CD4-positive, alpha-beta T cell treated with Interleukin-2 at 100 ng/mL for 4 hours (primary cell): ENCODE measurements at places on chromosomes 5 and 9.

- no peak for DNase-seq
Measured at GRCh38 chr9:75065510-75065909, 22.4 kb downstream of the NMRK1 start.

GRCh38 chr9:3962496-3962895 is 337.4 kb downstream of the GLIS3 start:
- no peak for DNase-seq

GRCh38 chr9:121189660-121190059 is 12.0 kb downstream of the RAB14 start:
- no peak for DNase-seq

DNA sequence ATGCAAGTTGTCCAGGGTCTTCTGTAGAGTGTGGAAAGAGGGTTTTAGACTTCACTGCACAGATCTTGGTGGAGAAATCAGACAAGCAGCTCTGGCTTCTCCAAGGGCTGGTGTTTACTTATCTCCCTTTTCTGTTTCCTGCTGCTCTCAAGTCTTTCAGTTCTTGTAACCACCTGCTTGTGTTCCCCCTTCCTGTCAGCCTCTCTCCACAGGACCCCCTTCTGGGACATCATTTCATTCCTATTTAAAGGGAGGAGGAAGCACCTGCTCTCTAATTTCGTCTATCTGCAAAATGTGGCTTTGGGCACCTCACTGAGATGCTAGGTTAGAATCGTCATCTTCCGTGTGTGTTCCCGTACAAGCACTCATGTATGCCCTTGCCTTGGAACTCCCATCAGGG is 636.2 kb downstream of the MTRR start:
- DNase-seq = no peak

DNA sequence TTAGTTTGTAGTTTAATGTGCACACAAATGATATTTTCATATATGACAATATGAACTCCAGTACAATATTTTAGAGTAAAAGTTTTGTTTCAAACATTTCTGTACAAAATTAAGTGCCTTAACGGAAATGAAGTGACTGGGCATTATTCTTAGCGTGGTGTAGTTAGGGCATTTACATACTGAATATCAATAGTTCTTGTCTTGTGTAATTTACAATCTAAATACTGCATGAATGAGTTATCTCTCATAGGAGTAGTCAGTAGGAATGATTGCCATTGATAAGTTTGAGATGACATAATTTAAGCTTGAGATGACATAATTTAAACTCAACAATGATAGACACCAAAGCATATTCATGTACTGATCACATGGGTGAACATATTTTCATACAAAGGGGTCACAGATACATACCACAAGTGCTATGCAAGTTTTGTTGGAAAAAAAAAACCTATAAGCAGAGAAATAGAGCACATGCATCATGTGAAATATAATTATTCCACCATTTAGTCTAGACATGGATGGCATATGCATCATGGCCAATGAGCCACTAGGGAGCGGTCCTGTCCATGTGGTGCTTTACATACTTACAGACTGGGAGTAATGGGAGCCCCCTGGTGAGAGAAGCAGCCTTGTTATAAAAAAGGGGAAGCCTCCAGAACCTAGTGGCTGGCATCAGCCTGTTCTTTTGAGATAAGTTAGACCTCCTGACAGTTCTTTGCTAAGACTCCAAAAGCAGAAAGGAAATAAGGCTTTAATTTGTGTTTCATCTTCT is 1523.9 kb downstream of the MAT2B start:
- no peak for DNase-seq

- no peak for DNase-seq
Measured at GRCh38 chr9:105993116-105993854, 298.9 kb downstream of the TMEM38B start.

GRCh38 chr5:58074222-58074621 is 385.7 kb downstream of the PLK2 start:
- DNase-seq = no peak

- DNase-seq = no peak
Measured at GRCh38 chr5:113806250-113806649, 292.8 kb downstream of the YTHDC2 start.

- DNase-seq = no peak
Measured at GRCh38 chr9:109939698-109940342, 159.8 kb downstream of the PALM2AKAP2 start.

GRCh38 chr5:141208478-141208877 is at the start of gene PCDHB12:
Gene PCDHB12, plus strand, starts transcription at chr5:141208719. Its CDS starts 189 bp downstream, at chr5:141208908.
- no peak for DNase-seq

DNA sequence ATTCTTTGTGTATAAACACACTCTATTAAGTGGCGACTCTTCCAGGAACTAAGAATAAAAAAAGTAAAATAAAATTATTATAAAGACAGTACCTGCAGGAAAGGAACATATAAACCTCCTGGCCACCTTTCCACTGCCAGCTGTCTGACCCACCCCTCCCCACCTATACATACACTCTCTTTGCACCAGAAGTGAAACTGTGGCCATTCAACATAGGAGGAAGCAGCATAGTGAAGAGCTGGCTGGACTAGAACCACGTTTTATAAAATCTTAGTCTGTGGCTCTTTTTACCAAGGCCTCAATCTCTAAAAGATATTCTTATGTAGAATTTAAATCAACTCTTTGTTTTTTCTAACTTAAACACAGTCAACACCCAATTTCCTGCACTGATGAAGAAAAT is 289.6 kb downstream of the GABRB2 start:
- DNase-seq = no peak

- no peak for DNase-seq
Measured at GRCh38 chr5:28808967-28809810, 1770.8 kb upstream of the CDH9 start.

DNA sequence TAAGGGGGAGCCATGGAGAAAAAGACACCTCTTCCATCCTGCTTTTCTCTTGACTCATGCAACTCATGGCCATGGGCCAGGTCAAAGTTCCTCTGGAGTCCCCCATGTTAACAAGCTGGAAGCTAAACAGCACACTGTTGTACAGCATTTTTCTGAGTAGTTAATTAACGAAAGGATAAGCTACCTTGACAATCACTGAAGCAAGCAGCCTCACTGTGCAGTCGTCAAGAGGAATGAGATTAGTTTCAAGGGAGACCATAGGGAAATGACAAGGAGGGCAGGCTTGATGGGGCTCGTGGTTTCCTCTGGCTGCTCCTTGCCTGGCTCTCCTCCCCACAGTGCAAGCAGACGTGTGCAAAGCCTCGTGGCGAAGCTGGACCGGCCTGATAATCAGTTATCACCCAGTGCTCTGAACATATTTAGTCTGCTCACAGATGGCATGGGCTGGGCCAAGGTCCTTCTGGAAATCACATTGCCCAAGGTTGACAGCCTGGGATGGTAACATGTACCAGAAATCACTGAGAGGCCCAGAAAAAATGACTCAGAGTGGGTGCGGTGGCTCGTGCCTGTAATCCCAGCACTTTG is 209.5 kb downstream of the SLIT3 start:
- DNase-seq = no peak

- DNase-seq = no peak
Measured at GRCh38 chr5:96690861-96691260, 28.7 kb downstream of the CAST start.

GRCh38 chr5:30040488-30041118 is 1152.9 kb upstream of the CDH6 start:
- DNase-seq = no peak

- no peak for DNase-seq
Measured at GRCh38 chr5:167232675-167233311, 1058.7 kb upstream of the WWC1 start.

GRCh38 chr9:86257391-86257790 is 2.1 kb downstream of the C9orf153 start:
- no peak for DNase-seq

GRCh38 chr9:108235609-108236008 is 620.2 kb downstream of the ACTL7B start:
- DNase-seq = no peak

GRCh38 chr9:12859704-12860251 is 85.0 kb downstream of the LURAP1L start:
- no peak for DNase-seq

DNA sequence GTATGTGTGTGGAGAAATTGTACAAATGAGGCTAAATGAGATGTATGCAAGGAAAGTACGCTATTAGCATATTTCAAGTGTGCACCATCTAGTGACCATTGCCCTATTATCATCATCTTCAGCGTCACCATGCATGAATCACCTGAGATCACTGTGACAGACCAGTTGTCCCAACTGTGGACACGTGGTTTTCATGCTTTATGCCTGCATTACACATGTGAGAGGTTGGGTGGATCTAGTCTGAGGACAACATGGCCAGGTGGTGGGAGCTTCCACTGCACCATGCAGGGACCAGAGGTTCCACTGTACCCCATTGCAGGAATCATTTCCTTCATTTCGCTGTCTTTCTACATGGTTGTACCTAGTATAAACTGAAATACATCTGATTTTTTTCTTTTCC is 329.8 kb downstream of the SLIT3 start:
- no peak for DNase-seq

GRCh38 chr5:140420226-140420570 is 18.6 kb downstream of the ANKHD1 start:
- DNase-seq = no peak

DNA sequence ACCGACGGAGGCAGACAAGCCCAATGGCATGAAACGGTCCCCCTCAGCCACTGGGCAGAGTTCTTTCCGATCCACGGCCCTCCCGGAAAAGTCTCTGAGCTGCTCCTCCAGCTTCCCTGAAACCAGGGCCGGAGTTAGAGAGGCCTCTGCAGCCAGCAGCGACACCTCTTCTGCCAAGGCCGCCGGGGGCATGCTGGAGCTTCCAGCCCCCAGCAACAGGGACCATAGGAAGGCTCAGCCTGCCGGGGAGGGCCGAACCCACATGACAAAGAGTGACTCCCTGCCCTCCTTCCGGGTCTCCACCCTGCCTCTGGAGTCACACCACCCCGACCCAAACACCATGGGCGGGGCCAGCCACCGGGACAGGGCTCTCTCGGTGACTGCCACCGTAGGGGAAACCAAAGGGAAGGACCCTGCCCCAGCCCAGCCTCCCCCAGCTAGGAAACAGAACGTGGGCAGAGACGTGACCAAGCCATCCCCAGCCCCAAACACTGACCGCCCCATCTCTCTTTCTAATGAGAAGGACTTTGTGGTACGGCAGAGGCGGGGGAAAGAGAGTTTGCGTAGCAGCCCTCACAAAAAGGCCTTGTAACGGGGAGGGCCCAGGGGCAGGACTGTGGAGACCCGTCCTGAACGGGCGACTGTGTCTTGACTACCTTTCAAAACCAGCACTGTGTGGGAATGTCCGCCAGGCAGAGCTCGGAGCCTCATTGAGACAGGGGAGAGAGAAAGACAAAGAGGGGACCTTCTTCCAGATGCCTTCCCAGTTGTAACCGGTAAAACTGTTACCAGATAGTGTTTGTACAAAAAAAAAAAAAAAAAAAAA is 29.9 kb downstream of the CD180 start:
- peak; percentile 88 for DNase-seq

DNA sequence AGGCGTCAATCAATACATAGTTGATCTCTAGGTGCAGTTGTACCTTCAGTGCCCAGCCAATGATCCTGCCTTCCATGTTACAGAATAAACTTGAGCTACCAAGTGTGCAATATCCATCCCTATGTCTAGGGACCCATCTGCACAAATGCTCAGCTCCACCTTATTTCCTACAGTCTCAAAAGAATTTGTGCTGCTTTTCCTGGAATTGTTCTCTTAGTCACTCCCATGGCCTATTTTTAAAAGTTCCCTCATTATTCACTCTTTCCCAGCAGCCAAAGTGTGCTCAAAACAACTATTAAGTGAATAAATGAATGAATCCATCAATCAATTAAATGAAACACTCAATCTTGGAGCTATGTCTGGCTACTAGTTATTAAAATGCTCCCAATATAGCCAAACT is 14.7 kb downstream of the LIX1 start:
- DNase-seq = no peak

DNA sequence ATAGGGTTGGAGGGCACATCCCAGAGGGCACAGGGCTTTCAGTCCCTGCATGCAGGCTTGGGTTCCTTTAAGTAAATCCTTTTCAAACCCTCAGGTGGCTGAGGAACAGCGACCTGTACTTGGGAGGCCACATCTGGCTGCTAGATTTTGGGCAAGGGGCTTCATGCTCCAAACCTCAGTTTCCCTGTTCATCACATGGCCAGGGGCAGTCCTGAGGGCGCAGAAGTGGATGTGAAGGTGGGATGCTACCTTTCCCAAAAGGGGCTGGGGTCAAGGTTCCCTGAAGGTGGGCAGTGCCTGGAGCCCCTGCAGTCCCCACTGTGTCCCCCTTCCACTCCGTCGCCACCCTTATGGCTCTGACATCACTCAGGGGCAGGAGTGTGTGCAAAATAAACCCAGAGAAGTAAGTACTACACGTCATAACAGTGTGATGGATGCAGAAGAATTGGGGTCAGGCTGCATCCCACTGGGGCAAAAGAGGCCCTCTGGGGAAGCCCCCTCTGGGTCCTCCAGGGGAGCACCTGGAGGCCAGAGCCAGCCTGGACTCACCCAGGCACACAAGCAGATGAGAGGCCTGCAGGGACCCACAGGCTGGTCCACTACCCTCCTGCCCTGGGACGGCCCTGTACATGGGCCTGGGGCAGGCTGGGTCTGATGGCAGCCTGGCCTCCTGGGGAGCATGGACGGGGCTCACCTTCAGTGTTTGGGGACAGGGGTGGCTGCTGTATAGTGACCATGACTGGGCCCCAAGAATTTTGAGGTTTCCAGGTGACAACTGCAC is 1.9 kb upstream of the CARD19 start:
- no peak for DNase-seq

GRCh38 chr9:125141751-125142150 is 1.6 kb downstream of the SCAI start:
- no peak for DNase-seq

DNA sequence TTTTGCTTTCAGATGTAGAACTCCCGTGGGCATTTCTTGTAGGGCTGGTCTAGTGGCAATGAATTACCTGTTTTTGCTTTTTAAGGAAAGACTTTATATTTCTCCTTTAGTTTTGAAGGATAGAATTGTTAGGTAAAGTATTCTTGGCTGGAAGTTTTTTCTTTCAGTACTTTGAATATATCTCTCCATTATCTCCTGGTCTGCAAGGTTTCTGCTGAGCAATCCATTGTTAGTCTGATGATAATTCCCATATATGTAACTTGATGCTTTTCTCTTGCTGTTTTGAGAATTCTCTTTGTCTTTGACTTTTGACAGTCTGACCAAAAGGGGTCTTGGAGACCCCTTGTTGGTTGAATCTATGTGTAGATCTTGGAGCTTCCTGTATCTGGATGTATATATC is 198.1 kb downstream of the TMEM167A start:
- no peak for DNase-seq

GRCh38 chr5:112411903-112412302 is 7.2 kb downstream of the EPB41L4A start:
- no peak for DNase-seq

DNA sequence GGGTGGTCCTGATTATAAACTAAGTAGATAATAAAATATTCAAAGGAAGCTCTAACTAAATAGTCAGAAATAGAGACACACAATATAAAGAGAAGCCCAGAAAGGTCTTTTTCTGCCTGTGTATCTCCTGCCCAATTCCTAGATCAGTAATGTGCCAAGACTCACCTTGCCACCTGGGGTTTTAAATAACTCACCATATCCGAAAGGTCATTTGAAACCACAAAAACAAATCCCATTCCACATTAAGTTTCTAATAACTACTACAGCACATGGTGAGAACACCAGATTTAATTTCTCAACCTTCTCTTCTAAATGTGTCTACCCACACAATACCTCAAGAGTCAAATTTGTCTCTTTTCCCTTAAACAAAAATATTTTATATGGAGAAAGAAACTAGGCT is 75.2 kb downstream of the ZNF608 start:
- no peak for DNase-seq

GRCh38 chr9:117458066-117458465 is 43.2 kb upstream of the ASTN2 start:
- no peak for DNase-seq

GRCh38 chr5:36298552-36298951 is 3.1 kb downstream of the RANBP3L start:
- DNase-seq = no peak

GRCh38 chr9:38681747-38682227 is 38.1 kb downstream of the FAM240B start:
- DNase-seq = no peak
